Transverse colon (tissue), 4 donors: ENCODE measurements at places on chromosomes 6 and 20. TPM values are rescaled to one million over a fixed set of nuclear protein-coding genes. Genes with fewer than 3 reads are reported as not detected.

HLA-DOA gene
- total RNA-seq: 3.7 TPM

PNLDC1 gene
- total RNA-seq: not detected

CLDN20 gene
- not detected for total RNA-seq

- DNase-seq: no peak
Measured at GRCh38 chr20:2144850-2145249, 43.2 kb downstream of the STK35 start.

- no peak for DNase-seq
Measured at GRCh38 chr6:161068321-161068741, 76.8 kb downstream of the MAP3K4 start.

DNA sequence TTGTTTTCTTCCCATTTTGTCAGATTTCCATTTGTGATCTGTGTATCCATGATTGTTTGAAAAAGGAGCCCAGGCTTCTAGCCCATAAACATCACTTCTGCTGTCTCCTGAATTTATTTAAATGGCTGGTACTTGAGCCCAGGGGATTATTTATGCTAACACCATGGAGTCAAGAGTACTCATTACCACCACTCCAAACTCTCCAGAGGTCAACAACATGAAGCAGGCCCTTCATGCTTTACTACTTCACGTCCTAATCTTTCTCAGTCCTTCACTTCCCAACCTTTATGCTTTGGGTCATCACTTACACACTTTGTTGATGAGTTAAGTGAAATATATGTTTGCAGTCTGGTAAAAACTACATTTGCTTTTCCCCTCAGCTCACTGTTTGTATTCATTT is 247.8 kb downstream of the BMP2 start:
- DNase-seq: no peak

DNA sequence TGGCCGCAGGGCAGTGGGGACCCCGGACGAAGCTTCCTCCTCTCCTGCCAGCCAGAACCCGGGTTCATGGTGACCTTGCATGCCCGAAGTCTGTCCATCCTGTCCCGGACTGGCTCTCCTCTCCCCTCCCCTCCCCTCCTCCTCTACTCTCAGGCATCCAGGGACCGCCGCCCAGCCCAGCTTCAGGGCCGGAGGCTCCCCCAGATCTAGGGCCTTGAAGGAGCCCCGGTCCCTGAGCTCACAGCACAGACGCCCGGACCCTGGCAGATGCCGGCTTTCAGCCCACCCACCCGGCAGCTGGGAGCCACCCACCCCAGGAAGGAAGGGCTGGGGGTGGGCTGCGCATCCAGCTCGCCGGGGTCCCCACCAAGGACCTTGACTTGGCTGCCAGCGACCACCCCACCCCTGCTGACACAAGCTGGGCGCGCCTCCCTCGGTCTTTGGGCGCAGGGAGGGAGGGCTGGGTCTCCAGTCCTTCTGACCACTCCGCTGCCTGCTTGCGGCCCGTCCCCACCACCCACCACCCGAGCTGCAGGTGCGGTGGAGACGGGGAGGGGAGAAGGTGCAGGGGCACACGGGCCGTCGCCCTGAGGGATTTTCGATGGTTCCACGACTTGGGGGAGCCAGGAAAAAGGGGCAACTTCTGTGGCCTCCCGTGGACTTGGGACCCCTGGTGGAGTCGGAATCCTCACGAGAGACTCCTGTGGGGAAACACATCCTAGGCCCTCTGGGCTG is 5.8 kb upstream of the ABHD16B start:
- DNase-seq: no peak

DNA sequence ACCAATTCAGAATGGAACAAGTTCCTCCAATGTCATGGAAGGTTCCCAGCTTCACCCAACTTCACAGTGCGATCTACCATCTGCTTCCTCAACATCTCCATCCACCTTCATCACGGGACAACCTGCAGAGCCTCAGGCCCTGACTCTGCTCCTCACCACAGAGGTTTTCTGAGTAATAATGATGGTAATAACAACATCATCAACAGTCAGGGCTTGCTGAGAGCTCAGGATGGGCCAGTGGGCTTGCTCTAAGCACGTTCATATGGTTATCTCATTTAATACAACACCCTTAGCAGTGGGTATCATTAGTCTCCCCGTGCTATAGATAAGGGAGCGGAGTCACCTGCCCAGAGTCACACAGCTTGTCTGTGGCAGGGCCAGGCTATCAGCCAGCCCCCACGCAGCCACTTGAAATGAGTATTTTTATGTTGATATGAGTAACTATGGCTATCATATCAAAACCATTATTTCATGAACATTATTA is 38.6 kb downstream of the PREX1 start:
- no peak for DNase-seq

DNA sequence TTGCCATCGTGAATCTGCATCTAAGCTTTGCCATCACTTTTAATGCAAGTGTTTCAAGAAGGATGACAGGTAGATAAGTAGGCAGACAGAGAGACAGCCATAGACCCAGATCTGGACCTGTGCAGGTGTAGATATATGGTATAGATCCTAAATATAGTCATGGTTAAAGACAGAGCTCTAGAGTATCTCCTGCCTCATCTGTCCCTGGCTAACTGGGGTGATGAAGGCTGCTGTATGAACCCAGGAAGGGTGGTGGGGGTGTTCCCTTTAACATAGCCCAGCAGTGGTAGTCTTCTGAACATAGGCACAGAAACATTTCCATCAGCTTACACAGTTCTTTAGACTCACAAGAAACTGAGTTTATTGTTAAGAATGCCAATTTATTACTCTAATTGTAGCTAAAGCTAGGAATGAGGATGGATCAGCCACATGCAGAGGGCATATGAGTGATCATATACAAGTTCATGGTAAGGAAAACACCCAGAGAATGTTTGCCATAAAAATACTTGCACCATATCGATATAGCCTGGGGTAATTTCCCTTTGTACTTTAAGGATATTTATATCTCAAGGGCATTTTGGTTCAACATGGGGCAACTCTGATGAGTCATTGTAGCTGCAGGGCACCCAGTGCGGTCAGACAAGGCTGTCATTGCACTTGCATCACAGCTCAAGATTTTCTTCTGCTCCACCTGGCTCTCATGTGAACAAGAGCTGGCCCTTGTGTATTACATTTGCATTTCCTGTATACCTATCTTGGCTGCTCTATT is 587.2 kb downstream of the EPM2A start:
- no peak for DNase-seq
